Activated CD4-positive, CD25-positive, alpha-beta regulatory T cell treated with anti-CD3 and anti-CD28 coated beads, Interleukin-2, amount 50 U/mL, for 24 hours (primary cell): ENCODE measurements at places on chromosomes 7 and 10.

GRCh38 chr7:24510759-24511158 is 62.5 kb upstream of the PALS2 start:
- no peak for ATAC-seq

GRCh38 chr10:11499425-11500071 is 111.9 kb downstream of the USP6NL start:
- peak; percentile 30 for ATAC-seq

DNA sequence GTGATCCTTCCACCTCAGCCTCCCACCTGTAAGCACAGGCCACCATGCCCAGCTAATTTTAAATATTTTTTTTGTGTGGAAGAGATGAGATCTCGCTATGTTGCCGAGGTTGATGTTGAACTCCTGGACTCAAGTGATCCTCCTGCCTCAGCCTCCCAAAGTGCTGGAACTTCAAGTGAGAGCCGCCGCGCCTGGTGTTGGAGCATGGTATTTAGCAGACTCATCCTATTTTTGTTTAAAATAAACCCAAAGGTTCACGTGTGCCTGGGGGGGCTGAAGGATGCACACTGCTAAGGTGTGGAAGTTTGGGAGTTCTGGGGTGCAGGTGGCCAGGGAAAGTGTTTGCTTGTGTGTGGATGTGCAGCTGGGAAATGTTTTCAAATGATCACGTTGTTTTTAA is 18.1 kb downstream of the PDGFA start:
- no peak for ATAC-seq

- ATAC-seq = peak; percentile 67
Measured at GRCh38 chr10:6473430-6473829, 106.6 kb downstream of the PRKCQ start.

- no peak for ATAC-seq
Measured at GRCh38 chr10:103605359-103606096, 112.0 kb downstream of the NEURL1 start.

DNA sequence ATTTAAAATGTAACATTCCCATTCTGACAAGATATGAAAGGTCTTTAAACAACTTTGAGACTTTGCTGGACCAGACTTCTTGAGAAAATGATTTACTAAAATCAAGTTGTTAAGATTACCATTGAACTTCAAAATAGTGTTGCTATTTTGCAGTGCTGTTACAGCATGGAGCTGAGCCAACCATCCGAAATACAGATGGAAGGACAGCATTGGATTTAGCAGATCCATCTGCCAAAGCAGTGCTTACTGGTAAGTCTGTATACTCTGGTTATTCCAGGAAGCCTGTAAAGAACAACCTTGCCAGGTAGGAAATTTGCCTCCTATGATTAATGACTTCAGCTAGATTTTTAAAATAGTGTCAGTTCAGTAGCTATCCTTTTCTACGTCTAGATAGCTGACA is 18.8 kb downstream of the TNKS2 start:
- ATAC-seq = no peak

GRCh38 chr7:156811706-156812105 is 81.3 kb downstream of the LMBR1 start:
- no peak for ATAC-seq

- ATAC-seq = no peak
Measured at GRCh38 chr10:132865171-132865631, 77.2 kb downstream of the CFAP46 start.

DNA sequence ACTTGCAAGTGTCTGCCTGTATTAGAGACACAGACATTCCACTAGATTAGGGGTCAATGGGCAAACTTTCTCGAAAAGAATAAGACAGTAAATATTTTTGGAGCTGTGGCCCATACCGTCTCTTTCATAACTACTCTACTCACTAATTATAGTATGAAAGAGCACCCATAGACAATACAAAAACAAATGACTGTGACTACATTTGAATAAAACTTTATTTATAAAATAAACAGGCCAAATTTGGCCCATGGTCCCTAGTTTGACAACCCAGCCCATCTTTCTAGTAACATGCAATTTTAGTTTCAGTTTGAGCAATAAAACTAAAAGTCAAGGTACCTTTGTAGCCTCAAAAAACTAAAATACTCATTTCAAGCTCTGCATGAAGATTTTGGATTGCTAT is 294.6 kb downstream of the PARD3 start:
- no peak for ATAC-seq

DNA sequence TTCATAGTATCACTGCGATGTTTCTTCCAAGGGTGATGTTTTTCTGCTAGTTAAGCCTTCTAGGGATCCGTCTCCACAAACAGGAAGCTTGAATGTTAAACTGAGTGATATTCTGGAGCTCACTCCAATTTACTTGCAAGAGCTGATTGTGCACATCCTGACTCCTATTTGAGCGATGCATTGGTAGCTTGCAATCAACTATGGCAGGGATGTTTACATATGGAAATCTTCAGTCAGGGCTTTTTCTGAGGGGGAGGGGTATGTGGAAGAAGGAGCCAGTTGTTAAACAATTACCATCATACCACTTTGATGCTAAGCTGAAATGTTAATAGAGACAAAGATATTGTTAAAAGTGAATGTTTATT is 43.2 kb upstream of the NXPH1 start:
- ATAC-seq = no peak

GRCh38 chr10:32972460-32972859 is 14.4 kb upstream of the ITGB1 start:
- no peak for ATAC-seq
